ENCODE measurements at places on chromosomes 5 and 9. TPM values are rescaled to one million over a fixed set of nuclear protein-coding genes. Genes with fewer than 3 reads are reported as not detected.

The EQTN gene
- not detected for total RNA-seq

The PCDHA10 gene
- total RNA-seq: 0.02 TPM

The FST gene
- total RNA-seq: 20.4 TPM

The COMMD10 gene
- 68.1 TPM for total RNA-seq

The OR1J2 gene
- not detected for total RNA-seq

The HAVCR1 gene
- not detected for total RNA-seq

The MARCOL gene
- total RNA-seq: not detected

The SLCO6A1 gene
- not detected for total RNA-seq

The CCL19 gene
- total RNA-seq: not detected

The LCN12 gene
- 0.07 TPM for total RNA-seq

The LCN15 gene
- not detected for total RNA-seq

The LMX1B gene
- total RNA-seq: 1.8 TPM

The FBP1 gene
- not detected for total RNA-seq

The PAEP gene
- total RNA-seq: not detected

DNA sequence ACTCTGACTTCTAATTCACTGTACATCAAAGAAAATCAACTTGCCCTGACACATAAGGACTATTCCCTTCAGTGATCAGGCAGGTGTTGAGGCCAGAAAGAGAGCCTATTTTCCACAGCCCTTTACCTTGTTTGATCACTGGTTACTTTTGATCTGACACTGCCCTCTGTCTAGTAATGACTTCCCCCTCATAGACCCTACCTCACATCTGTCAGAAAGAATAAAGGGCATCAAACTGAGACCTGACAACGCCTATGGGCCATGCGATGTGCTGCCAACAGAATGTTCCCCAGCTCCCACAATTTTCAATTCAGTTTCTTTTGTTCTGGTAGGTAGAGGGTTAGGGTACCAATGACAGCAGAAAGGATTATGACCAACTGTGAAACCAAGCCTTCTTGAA is 47.7 kb downstream of the FBXL17 start:
- no peak for DNase-seq

GRCh38 chr9:135796784-135797485 is 95.0 kb downstream of the KCNT1 start:
- no peak for DNase-seq

- no peak for DNase-seq
Observed at GRCh38 chr9:131396626-131397025, 2.7 kb downstream of the PRRC2B start.

- DNase-seq: peak; percentile 75
Observed at GRCh38 chr5:157761690-157762621, 18.4 kb downstream of the LSM11 start.

- DNase-seq: no peak
Observed at GRCh38 chr9:63817622-63818518, 1467.1 kb downstream of the FOXD4L5 start.

- no peak for DNase-seq
Observed at GRCh38 chr9:32348106-32348695, 36.2 kb upstream of the ACO1 start.

DNA sequence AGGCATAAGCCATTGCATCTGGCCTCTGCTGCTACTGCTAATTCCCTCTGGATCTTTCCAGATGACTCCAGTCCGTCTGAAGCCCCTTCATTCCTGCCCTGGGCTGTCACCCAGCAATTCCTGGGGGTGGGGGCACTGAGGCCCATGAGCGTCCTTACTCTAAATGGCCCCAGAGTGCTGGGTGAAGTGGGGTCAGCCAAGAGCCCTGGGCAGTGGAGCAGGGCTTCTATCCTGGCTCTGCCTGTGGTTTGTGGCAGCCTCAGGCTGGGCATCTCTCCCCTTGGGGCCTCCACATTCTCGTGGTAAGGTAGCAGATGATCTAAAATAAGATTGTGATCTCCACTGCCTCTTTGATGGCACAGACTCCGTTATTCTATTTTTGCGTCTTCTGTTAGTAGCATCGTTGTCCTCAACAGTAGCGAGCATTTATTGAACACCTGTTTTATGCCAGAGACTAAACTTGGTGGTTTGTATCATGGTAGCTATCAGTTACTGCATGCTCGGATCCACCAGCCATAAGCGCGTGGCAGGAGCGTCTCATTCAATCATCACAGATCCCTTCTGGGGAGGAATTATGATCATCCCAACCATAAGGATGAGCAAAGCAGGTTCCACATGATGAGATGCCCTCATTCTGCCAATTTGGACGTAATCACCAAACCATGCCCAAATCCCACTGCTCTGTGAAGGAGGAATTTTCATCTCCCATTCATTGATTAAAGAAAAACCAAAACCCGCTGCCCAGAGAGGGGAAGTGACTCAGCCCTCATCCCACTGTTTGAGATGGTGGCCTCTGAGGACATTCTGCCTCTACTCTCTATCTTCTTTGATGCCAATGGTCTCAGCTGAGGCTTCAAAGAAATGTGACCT is 21.9 kb upstream of the DUSP1 start:
- DNase-seq: no peak

DNA sequence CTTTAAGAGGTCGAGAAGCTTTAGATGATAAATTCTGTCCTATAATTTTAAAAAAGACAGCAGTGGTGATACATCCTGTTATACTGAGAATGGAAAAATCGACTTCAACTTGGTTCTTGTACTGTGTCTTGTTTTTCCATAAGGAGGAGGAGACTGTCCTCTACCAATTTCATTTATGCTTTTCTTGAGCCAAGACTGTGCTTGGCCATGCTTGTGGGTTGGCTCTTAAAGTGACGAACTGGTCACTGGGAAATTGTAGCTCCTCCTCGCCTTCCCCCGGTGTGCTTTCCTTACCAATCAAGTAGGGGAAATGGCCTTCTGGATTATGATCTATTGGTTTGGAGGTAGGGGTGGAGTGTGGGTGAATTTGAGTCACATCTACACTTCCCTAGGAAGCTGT is 67.1 kb upstream of the HSPB3 start:
- DNase-seq: no peak

GRCh38 chr9:76927540-76928240 is 21.8 kb upstream of the PRUNE2 start:
- DNase-seq: peak; percentile 59

GRCh38 chr5:51225789-51226742 is 157.2 kb upstream of the ISL1 start:
- DNase-seq: no peak

- no peak for DNase-seq
Observed at GRCh38 chr5:141313711-141314110, 6.9 kb downstream of the TAF7 start.

- DNase-seq: no peak
Observed at GRCh38 chr9:77980622-77981021, 51.0 kb downstream of the GNAQ start.

GRCh38 chr9:13626601-13627000 is 347.1 kb upstream of the MPDZ start:
- no peak for DNase-seq

DNA sequence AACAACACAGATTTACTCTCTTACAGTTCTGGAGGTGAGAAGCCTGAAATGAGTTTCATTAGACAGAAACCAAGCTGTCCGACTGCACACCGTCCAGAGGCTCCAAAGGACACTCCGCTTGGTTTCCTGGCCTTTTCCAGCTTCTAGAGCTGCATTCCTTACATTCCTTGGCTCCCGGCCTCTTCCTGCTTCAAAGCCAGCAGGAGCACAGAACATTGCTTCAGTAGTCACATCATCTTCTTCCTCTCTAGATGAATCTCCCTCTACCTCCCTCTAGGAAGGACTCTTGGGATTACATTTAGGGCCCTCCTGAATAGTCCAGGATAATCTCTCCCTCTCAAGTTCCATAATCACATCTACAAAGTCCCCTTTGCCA is 213.3 kb downstream of the CDK5RAP2 start:
- DNase-seq: peak; percentile 98

GRCh38 chr5:140630292-140631035 is 2.5 kb downstream of the CD14 start:
- DNase-seq: no peak

DNA sequence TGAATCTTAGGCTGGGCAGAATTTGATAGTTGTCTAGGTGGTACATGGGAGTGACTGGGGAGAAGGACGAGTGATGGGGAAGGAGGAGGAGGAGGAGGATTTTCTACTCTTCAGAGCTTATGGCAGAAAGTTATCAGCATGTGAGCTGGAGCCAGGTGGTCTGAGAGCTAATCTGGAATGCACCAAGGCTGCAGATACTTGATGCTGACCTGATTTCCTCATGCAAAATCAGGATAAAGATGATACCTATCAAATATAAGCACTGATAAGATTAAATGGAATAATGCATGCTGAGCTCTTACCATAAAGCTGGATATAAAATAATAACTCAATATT is 250.4 kb downstream of the SEMA5A start:
- no peak for DNase-seq

DNA sequence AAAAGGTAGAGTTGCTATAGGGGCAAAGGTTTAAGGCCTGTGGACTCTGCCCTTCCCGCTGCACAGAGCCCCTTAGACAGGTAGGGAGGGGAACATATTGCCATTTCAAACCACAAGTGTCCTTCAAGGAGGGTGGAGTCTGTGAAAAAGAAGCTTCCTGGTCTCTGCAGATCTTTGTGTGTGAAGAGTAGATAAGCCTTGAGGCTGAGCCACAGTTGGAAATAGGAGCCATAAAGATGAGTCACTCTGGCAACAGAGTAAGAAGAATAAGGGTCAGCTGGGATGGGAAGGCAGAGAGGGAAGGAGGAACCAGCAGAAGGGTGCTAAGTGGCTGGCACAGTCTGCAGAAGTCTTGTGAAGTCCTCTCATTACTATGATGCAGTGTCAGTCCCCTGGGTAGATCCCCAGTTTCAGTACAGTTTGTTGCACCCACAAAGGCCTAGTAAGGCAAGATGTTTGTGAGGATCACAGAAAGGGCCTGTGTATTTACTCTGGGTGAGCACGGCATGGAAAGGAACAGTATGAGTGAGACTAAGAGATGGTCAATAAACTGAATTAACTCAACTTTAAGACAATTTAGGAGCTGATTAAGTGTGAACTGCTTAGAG is 18.1 kb downstream of the GRXCR2 start:
- peak; percentile 92 for DNase-seq

GRCh38 chr5:160020266-160020770 is 11.4 kb downstream of the TTC1 start:
- no peak for DNase-seq

- no peak for DNase-seq
Observed at GRCh38 chr5:80033513-80033912, 1.6 kb upstream of the THBS4 start.

- no peak for DNase-seq
Observed at GRCh38 chr5:96649681-96650540, 12.3 kb upstream of the CAST start.

GRCh38 chr9:97271292-97271691 is 36.2 kb upstream of the CCDC180 start:
- DNase-seq: no peak

- no peak for DNase-seq
Observed at GRCh38 chr5:74679966-74680365, 5.1 kb upstream of the HEXB start.

GRCh38 chr5:56759521-56760216 is 55.7 kb upstream of the MAP3K1 start:
- DNase-seq: no peak

GRCh38 chr9:106062250-106062649 is 367.9 kb downstream of the TMEM38B start:
- no peak for DNase-seq

- no peak for DNase-seq
Observed at GRCh38 chr5:125057912-125058826, 311.7 kb upstream of the ZNF608 start.

DNA sequence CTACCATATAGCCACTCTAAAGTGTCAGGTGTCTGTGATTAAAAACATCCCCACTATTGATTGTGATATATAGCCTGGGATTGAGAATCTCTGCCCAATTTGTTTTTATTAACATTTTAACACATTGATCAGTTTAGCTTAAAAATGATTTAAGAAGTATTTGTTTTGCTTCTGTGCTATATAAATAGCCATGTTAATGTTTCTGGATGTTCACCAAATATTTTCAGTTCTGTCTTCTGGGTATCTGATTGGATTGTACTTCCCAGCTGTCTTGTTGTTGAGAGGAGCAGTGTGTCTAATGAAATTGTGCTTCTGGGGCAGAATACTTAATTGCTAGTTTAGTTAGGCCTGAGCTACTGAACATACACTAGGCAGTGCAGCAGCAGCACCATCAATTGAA is 126.6 kb upstream of the TUSC1 start:
- DNase-seq: no peak

DNA sequence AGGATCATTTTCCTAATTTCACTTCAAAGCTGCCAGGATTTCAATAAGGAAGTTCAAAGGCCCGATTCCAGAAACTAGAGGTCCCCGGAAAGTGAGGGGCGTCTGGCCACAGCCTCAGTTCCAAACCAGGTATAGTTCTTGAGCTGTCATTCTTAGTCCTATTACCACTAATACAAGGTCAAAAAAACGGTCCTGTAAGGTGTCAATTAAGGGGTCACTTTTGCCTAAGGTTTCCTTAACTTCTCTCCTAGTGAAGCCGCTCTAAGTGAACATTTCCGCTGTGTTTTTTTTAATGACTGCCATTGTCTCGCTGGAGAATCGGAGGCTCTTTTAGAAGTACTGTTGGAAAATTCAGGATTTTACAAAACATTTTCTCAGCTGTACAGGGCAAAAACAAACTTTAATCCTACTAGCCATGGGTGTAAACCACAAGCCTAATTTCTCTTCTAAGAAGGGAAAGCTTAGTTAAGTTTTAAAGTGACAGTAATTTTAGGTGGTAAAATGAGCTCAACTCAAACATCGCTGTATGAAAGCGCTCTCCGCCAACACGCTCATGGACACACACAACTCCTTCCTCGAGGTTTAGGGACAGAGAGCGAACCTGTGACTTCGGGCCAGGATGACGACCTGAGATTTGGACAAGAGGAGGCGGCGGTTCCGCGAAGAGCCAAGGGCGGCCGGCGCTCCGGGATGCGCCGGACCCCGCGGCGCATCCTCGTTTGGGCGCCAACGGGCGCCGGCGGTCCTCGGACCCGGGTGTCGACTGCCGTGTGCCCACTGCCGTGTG is 76.7 kb upstream of the IFNE start:
- DNase-seq: no peak

- DNase-seq: peak; percentile 97
Observed at GRCh38 chr5:159581502-159582249, 251.4 kb upstream of the IL12B start.

DNA sequence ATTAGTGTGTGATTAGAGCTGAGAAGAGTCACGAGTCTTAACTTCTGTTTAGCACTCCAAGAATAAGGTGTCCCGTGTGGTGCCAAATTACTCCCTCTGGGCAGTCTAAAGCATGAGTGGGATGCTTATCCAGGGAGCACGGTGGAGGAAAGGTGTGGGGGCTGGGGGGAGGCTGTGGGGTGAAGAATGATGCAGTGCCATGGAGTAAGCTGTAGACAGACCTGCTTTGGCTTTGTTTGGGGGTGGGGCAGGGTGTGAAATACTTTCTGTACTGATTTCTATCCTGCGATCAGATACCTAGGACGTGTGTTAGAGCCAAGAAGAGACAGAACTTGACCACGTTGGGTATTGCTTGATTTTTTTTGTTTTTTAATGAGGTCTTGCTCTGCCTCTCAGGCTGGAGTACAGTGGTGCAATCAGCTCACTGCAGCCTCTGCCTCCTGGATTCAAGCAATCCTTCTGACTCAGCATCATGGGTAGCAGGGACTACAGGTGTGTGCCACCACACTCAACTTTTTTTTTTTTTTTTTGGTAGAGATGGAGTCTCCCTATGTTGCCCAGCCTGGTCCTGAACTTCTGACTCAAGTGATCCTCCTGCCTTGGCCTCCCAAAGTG is 232.8 kb downstream of the MAN2A1 start:
- DNase-seq: no peak

- DNase-seq: no peak
Observed at GRCh38 chr5:3195994-3196393, 399.6 kb upstream of the IRX1 start.

Measured in A172 (cell line).